Vein endothelial cell (primary cell): ENCODE measurements at places on chromosomes 12 and 14. TPM values are rescaled to one million over a fixed set of nuclear protein-coding genes. Genes with fewer than 3 reads are reported as not detected.

The PPM1H gene
- 2.3 and 4.3 TPM in 2 replicates for total RNA-seq

The PLEKHD1 gene
- total RNA-seq, result not detected in 2 replicates

The CCNB1IP1 gene
- 35.0 and 35.9 TPM in 2 replicates for total RNA-seq

The SPIC gene
- total RNA-seq, result not detected in 2 replicates

The LRP1-AS gene
- total RNA-seq, result not detected in 2 replicates

The ASB8 gene
- 24.7 and 25.2 TPM in 2 replicates for total RNA-seq

The ERG28 gene
- total RNA-seq, result 7.8 and 11.8 TPM in 2 replicates

The IL22 gene
- not detected in 2 replicates for total RNA-seq

The SAMD15 gene
- total RNA-seq, result 0.98 and 1.6 TPM in 2 replicates

The A2M gene
- 24.5 and 37.6 TPM in 2 replicates for total RNA-seq

The PRB2 gene
- not detected in 2 replicates for total RNA-seq

The POMT2 gene
- 13.1 and 16.0 TPM in 2 replicates for total RNA-seq

The LGR5 gene
- total RNA-seq, result not detected in 2 replicates

The PRPH gene
- not detected in 2 replicates for total RNA-seq

The NEUROD4 gene
- total RNA-seq, result not detected in 2 replicates

The NINJ2 gene
- 0.38 and 1.6 TPM in 2 replicates for total RNA-seq

The ACOT6 gene
- 0.29 TPM in 1 of 2 replicates, not detected in the other for total RNA-seq

The RAB15 gene
- total RNA-seq, result 14.4 and 19.6 TPM in 2 replicates

The KCNMB4 gene
- 0.65 and 0.86 TPM in 2 replicates for total RNA-seq

The WDHD1 gene
- total RNA-seq, result 7.5 and 13.5 TPM in 2 replicates

The TMEM233 gene
- total RNA-seq, result under 0.01 and 1.6 TPM in 2 replicates

The CRACR2A gene
- total RNA-seq, result 15.7 and 18.3 TPM in 2 replicates

The LTBR gene
- total RNA-seq, result 108 and 135 TPM in 2 replicates

The CACNA1C gene
- total RNA-seq, result 0.86 and 0.98 TPM in 2 replicates

The DNAI7 gene
- total RNA-seq, result not detected in 2 replicates

The ENTPD5 gene
- 11.8 and 12.9 TPM in 2 replicates for total RNA-seq

The FLRT2 gene
- 254 and 342 TPM in 2 replicates for total RNA-seq

The PDE6H gene
- not detected in 2 replicates for total RNA-seq

The BEGAIN gene
- 0.10 TPM in 1 of 2 replicates, not detected in the other for total RNA-seq

The INF2 gene
- 78.1 and 80.2 TPM in 2 replicates for total RNA-seq

The WNT5B gene
- 0.33 and 0.38 TPM in 2 replicates for total RNA-seq

The KRT77 gene
- total RNA-seq, result not detected in 2 replicates

The CYP27B1 gene
- total RNA-seq, result under 0.01 and 0.67 TPM in 2 replicates

The TNS2 gene
- 50.4 and 54.2 TPM in 2 replicates for total RNA-seq

The SPRYD3 gene
- 23.0 and 28.7 TPM in 2 replicates for total RNA-seq

The TMEM119 gene
- under 0.01 and 0.10 TPM in 2 replicates for total RNA-seq

The PGF gene
- 320 and 421 TPM in 2 replicates for total RNA-seq
